ENCODE measurements at places on chromosomes 7 and 10.

- DNase-seq, result peak; percentile 82
Observed at GRCh38 chr10:17233286-17233991, 5.4 kb downstream of the VIM start.

DNA sequence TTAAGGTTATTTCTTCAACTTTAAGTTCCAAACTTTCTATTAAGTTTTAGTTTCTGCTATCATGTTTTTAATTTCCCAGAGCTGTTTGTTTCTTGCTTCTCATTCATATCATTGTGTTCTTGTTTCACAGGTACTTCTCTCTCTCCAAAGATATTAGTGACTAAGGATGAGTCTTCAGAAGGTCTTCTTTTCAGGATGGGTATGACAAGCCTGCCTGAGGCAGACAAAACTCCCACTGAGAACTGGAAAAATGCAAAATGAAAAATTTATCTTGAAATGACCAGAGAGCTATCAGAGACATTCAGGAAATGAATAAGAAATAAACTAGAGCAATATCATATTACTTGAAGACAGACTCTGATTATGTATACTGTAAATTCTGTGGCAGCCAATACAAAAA, 110.8 kb upstream of the EGFR start:
- no peak for DNase-seq

DNA sequence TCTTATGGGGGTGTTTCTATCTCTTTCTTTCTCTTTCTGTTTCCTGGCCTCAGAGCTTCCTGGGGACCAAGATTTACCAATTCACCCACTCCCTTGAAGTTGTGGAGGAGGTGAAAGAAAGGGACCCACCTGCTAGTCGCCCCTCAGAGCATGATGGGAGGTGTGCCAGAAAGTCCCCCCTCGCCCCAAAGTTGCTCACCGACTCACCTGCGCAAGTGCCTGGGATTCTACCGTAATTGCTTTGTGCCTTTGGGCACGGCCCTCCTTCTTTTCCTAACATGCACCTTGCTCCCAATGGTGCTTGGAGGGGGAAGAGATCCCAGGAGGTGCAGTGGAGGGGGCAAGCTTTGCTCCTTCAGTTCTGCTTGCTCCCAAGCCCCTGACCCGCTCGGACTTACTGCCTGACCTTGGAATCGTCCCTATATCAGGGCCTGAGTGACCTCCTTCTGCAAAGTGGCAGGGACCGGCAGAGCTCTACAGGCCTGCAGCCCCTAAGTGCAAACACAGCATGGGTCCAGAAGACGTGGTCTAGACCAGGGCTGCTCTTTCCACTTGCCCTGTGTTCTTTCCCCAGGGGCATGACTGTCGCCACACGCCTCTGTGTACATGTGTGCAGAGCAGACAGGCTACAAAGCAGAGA, 12.2 kb downstream of the AQP1 start:
- DNase-seq, result no peak

- DNase-seq, result peak; percentile 15
Observed at GRCh38 chr7:13628239-13629001, 361.0 kb downstream of the ETV1 start.

- peak; percentile 97 for DNase-seq
Observed at GRCh38 chr10:72315611-72316385, 38.9 kb downstream of the DNAJB12 start.

DNA sequence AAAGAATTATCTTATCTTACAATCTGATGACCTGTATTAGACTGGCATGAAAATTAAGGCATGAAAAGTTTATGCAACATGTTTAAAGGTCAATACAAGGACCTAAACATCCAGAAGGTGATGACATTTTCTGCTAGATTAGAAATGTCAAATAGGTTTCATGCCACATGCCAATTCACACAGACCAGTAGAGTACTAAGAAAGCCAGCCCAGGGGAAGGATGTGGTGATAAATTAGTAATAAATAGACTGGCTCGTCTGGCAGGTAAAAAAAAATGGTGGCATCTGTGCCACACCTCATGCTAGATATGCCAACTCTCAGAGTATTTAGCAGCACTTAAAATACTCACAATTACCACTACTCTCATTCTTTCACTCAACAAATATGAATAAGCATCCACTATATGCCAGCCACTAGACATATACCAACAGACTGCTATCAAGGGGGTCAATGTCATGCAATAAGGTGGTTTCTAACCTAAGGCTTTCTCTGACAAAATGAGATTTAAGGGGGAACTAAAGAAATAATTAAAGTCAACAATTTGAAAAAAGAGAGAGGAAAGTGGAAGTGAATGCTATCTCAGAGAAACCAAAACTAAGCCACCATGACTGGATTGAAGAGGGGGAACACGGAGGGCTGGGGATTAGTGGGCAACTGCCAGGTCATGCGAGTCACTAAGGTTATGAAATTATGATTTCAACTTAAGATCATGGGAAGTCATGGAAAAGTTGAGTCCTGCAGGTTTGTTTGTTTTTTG, 83.5 kb downstream of the SGMS1 start:
- DNase-seq, result peak; percentile 19

DNA sequence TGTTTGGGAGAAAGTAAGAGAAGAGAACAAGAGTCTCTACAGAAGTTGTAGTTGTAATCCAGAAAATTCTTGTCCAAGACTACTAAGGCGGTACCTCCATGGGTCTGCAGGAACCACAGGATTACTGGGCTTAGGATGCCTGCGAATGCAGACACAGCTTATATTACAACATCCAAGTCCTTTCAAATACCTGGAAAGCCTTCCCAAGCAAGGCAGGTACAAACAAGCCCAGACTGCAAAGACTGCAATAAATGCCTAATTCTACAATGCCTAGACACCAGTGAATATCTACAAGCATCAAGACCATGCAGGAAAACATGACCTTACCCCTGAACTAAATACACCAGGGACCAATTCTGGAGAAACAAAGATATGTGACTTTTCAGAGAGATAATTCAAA, 178.2 kb downstream of the ARL4A start:
- DNase-seq, result no peak

GRCh38 chr7:154512121-154512833, 460.1 kb downstream of the DPP6 start:
- no peak for DNase-seq

GRCh38 chr10:43070121-43071085, 6.5 kb upstream of the RET start:
- DNase-seq, result no peak

DNA sequence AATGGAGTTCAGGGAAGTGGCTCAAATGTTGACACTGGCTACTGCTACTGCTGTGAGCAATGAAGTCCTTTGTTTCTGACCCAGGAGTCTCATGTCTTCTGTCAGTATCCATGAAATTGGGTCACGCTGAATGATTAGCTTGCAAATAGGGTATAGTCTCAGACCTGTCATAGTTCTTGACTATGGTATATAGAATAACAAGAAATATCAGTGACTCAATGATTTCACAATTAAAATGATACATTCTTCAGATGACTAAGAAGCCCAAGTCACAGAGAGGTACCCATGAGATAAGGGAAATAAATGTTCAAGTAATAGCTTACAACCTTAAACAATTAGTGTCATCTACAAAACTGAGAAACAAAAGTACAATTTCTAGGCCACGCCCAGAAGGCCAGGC, 89.3 kb downstream of the LYZL2 start:
- DNase-seq, result no peak

- no peak for DNase-seq
Observed at GRCh38 chr7:47087866-47088265, 494.0 kb downstream of the TNS3 start.

- DNase-seq, result no peak
Observed at GRCh38 chr7:126820925-126821324, 431.8 kb downstream of the GRM8 start.

DNA sequence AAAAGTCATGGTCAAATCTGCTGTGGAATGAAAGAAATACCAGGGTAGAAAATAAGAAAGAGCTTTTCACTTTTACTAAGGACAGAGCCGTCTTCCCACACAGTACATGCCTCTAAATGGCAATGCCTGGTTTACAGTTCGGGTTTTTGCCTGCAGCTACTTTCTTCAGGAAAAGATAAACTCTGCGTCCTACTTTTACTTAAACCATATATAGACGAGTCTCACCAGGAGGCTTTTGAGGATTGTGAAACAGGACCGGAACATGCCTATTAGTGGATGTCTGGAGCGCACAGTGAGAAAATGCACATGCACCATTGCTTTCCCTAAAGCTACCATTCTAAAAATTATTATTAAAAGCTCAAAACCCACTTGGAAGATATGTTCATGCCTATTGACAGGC, 70.5 kb downstream of the KLF6 start:
- no peak for DNase-seq

GRCh38 chr7:98249106-98249505, 2.9 kb downstream of the TECPR1 start:
- no peak for DNase-seq

GRCh38 chr10:129963641-129964501, at the start of gene EBF3:
Gene EBF3 (minus strand): TSS chr10:129964274. CDS start chr10:129963768, 506 bp downstream.
- DNase-seq, result peak; percentile 50

DNA sequence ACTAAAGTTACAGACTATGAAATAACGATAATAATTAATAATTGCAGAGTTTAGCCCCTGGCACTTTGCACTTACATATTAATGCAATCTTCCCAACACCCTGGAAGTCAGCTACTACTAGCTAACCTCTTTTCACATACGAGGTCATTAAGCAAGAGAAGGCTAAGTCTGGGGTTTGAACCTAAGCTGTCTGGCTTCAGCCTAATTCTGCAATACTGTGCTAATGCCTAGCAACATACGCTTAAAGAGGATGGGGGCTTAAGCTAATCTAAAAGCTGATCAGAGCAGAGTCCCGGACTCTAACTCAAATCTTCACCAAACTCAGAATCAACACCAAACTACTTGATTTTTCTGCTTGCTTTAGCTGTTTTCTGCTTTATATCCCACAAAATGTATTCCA, 168.7 kb upstream of the GNAI1 start:
- DNase-seq, result no peak

GRCh38 chr7:17552952-17553351, 254.5 kb downstream of the AHR start:
- DNase-seq, result peak; percentile 71

GRCh38 chr7:134613623-134614347, 32.9 kb upstream of the BPGM start:
- DNase-seq, result peak; percentile 96

GRCh38 chr7:112575864-112576263, 95.1 kb downstream of the LSMEM1 start:
- DNase-seq, result no peak
